Activated T-helper 2 cell treated with anti-CD3 and anti-CD28 coated beads, Interferon-gamma antibody, Interleukin-2, Interleukin-4, amounts not matched to agents 10 μg/mL and 5 μg/mL and 100 μg/mL, durations not matched to agents 14 hours and 24 hours and 36 hours (primary cell): ENCODE measurements at places on chromosomes 3 and 15. TPM values are rescaled to one million over a fixed set of nuclear protein-coding genes. Genes with fewer than 3 reads are reported as not detected.

The SLC15A2 gene
- total RNA-seq = 3.5 and 3.9 TPM in 2 replicates

The ARIH2 gene
- 156 and 163 TPM in 2 replicates for total RNA-seq

The EOMES gene
- 5.2 and 5.6 TPM in 2 replicates for total RNA-seq

The CISH gene
- total RNA-seq = 351 and 355 TPM in 2 replicates

The BBX gene
- 35.8 and 39.8 TPM in 2 replicates for total RNA-seq

The RBP2 gene
- total RNA-seq = not detected in 2 replicates

The ARMC8 gene
- 39.8 and 40.6 TPM in 2 replicates for total RNA-seq

The CD86 gene
- total RNA-seq = 4.8 and 6.8 TPM in 2 replicates

GRCh38 chr3:153289334-153289808 is 127.3 kb downstream of the RAP2B start:
- no peak overlapping the region for H3K4me3 ChIP-seq
- no peak overlapping the region for H3K27ac ChIP-seq
- H3K36me3 ChIP-seq = no peaks in the 10 kb centered on the region
- no peak for DNase-seq
- H3K4me1 ChIP-seq = peaks cover 29% of the 10 kb centered on the region
- no peaks in the 10 kb centered on the region for H3K27me3 ChIP-seq

DNA sequence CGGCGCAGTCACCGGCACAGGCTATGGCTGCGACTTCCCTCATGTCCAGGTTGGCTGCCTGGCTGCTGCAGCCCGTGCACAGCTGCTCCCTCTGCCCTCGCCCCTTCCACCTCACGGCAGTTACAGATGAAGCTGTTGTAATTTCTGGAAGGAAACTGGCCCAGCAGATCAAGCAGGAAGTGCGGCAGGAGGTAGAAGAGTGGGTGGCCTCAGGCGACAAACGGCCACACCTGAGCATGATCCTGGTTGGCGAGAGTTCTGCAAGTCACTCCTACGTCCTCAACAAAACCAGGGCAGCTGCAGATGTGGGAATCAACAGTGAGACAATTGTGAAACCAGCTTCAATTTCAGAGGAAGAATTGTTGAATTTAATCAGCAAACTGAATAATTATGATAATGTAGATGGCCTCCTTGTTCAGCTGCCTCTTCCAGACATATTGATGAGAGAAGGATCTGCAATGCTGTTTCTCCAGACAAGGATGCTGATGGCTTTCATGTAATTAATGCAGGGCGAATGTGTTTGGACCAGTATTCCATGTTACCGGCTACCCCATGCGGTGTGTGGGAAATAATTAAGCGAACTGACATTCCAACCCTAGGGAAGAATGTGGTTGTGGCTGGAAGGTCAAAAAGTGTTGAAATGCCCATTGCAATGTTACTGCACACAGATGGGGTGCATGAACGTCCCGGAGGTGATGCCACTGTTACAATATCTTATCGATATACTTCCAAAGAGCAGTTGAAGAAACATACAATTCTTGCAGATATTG is 13.2 kb upstream of the GNB4 start:
- DNase-seq = peak; percentile 10
- peaks cover 6% of the 10 kb centered on the region for H3K27me3 ChIP-seq
- peaks cover 17% of the 10 kb centered on the region for H3K4me1 ChIP-seq
- H3K4me3 ChIP-seq = no peak overlapping the region

DNA sequence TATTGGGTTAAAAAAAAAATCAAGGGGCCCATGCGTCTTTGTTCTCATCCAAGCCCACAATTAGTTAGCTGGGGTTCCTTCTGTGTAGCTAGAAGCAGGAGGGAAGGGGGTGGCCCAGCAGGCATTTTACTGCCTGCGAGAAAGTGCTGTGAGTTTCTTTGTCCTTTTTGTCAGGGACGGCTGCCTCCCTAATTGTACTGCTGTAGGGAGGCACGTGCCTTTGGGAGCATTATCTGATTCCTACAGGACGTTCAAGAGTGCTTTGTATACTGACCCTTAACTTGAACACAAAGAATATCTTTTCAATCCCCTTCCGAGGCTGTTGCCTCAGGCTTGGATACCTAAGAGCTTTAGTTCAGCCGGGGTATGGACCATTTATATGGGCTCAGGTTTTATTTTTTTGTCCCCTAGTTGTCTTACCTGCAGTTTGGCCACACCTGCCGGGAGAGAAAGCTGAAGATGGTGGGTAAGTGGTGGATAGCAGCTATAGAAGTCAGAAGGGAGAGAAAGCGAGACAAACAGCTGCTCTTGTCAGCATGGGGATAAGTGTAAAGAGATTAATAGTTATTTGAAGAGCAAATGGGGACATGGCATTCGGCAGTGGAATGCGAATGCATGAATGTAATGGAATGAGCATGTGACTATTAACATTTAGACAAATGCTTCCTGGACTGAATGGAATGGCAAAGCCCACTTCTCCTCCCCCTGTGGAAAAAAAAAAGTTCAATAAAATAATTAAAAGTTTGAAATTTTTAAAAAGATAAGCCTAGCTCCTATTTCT is 175.2 kb downstream of the TP63 start:
- peaks cover 4% of the 10 kb centered on the region for H3K27me3 ChIP-seq
- no peaks in the 10 kb centered on the region for H3K36me3 ChIP-seq

DNA sequence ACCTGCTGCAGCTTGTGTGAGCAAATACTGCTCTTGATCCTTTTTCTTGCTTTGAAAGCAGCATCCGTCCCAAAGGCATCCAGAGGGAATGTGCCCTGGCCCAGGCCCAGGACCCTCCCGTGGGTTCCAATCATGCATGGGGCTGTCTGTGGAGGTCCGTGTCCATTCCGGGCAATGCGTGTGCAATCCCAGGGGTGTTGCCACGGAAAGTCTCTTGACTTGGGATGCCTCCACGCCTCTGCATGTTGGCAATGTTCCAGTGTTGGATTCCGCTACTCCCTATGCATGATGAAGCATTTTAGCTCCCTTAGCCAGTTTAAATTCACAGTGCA is 105.7 kb downstream of the SNRPN start:
- H3K36me3 ChIP-seq = peaks cover 93% of the 10 kb centered on the region
- no peaks in the 10 kb centered on the region for H3K27me3 ChIP-seq
- no peak overlapping the region for H3K27ac ChIP-seq
- no peaks in the 10 kb centered on the region for H3K4me1 ChIP-seq
- no peak overlapping the region for H3K4me3 ChIP-seq

- H3K27ac ChIP-seq = no peak overlapping the region
- DNase-seq = no peak
- H3K27me3 ChIP-seq = no peaks in the 10 kb centered on the region
- peaks cover 3% of the 10 kb centered on the region for H3K4me1 ChIP-seq
These were observed 104.3 kb upstream of the ABHD17C start for GRCh38 chr15:80590761-80591355.

DNA sequence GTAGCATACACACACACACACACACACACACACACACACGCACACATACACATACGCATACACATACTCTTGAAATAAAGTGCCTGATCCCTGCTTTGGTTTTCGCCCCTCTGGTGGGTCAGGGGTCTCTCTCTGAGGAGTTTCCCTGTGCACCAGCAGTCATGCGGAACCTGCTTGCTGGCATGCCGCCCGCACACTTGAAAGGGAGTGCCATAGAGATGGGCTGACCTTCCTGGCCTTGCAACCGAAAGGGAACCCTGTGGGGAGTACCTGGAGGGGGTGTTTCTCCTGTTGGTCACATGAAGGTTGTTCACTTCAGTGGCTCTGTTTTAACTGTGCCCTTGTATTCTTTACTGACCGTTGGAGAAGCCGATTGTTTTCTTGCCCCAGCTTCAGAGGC is 752.3 kb downstream of the NR2F2 start:
- no peak overlapping the region for H3K4me3 ChIP-seq
- no peaks in the 10 kb centered on the region for H3K36me3 ChIP-seq
- H3K4me1 ChIP-seq = no peaks in the 10 kb centered on the region
- no peak overlapping the region for H3K27ac ChIP-seq

GRCh38 chr3:195907684-195907933 is 742 bp downstream of the TNK2 start:
- peak overlapping the region; percentile 97 for H3K27ac ChIP-seq
- H3K36me3 ChIP-seq = peaks cover 37% of the 10 kb centered on the region
- no peaks in the 10 kb centered on the region for H3K27me3 ChIP-seq

DNA sequence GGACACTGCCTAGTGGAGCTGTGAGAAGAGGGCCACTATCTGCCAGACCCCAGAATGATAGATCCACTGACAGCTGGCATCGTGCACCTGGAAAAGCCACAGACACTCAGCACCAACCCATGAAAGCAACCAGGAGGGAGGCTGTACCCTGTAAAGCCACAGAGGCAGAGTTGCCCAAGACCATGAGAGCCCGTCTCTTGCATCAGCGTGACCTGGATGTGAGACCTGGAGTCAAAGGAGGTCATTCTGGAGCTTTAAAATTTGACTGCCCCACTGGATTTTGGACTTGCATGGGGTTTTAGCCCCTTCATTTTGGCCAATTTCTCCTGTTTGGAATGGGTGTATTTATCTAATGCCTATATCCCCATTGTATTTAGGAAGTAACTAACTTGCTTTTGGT is 83.5 kb upstream of the P3H2 start:
- no peak for DNase-seq
- no peak overlapping the region for H3K27ac ChIP-seq
- peaks cover 11% of the 10 kb centered on the region for H3K4me1 ChIP-seq
- no peaks in the 10 kb centered on the region for H3K36me3 ChIP-seq
- H3K27me3 ChIP-seq = peaks cover 8% of the 10 kb centered on the region

GRCh38 chr3:129661766-129662165 is 55.3 kb upstream of the PLXND1 start:
- H3K36me3 ChIP-seq = no peaks in the 10 kb centered on the region
- no peak overlapping the region for H3K27ac ChIP-seq
- peaks cover 18% of the 10 kb centered on the region for H3K4me1 ChIP-seq
- DNase-seq = no peak

DNA sequence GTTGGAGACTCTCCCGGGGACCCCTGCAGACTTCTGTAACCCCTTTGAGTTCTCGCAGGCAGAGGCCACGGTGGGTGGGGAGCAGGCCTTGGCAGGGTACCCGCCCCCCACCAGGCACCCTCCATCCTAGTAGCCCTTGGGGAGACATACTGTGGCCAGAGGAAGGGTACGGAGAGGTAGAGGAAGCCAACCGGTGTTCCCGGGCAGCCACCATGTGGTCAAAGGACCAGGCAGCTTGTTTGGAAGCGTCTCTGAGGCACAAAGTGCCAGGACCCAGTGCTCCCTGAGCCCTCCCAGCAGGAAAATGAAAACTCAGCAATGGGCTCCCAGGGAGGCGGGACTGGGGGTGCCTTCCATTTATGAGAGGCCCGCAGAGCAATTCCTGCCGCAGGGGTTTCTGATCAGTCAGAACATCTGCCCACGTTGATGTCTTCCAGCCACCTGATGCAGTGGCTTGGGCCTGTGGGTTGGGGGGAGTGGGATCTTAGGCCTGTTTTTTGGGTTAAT is 53.0 kb upstream of the CGNL1 start:
- H3K4me3 ChIP-seq = no peak overlapping the region
- H3K4me1 ChIP-seq = peaks cover 4% of the 10 kb centered on the region
- no peaks in the 10 kb centered on the region for H3K36me3 ChIP-seq
- no peaks in the 10 kb centered on the region for H3K27me3 ChIP-seq
- no peak overlapping the region for H3K27ac ChIP-seq

GRCh38 chr3:69326855-69327300 is 59.0 kb downstream of the FRMD4B start:
- H3K4me1 ChIP-seq = peaks cover 49% of the 10 kb centered on the region
- H3K27ac ChIP-seq = peak overlapping the region; percentile 92
- no peaks in the 10 kb centered on the region for H3K27me3 ChIP-seq
- DNase-seq = peak; percentile 58

GRCh38 chr3:38264353-38264771 is 1.2 kb upstream of the SLC22A13 start:
- H3K27me3 ChIP-seq = no peaks in the 10 kb centered on the region
- H3K27ac ChIP-seq = no peak overlapping the region
- H3K4me3 ChIP-seq = no peak overlapping the region
- DNase-seq = no peak

DNA sequence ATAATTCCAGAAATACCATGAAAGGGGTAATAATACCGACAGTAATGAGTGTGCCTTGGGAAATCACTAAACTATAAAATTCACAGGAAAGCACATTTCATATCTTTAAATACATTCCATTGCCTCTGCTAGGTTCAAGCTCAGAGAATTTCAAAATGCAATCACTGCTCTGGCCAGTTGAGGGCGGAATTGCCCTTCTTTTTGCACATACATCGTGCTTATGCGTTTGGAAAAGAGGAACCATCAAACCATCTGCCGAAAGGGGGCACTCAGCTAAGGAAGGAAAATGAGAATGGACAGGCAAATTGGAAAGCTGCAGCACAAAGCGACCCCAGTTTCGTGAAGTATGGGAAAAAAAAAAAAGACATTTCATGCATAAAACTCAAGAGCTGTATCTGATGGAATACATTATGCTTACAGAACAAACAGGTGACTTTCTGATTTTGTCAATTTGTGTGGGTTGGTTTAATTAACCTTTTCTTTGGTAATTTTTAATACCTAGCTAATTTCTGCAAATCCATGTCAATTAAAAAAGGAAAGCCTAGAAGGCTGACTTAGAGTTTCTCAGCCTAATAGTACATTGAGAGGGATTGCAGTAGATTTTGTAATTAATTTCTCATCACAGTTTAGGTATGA is 61.4 kb downstream of the TUSC7 start:
- no peaks in the 10 kb centered on the region for H3K4me1 ChIP-seq
- no peak overlapping the region for H3K27ac ChIP-seq
- H3K27me3 ChIP-seq = no peaks in the 10 kb centered on the region
- no peak overlapping the region for H3K4me3 ChIP-seq

DNA sequence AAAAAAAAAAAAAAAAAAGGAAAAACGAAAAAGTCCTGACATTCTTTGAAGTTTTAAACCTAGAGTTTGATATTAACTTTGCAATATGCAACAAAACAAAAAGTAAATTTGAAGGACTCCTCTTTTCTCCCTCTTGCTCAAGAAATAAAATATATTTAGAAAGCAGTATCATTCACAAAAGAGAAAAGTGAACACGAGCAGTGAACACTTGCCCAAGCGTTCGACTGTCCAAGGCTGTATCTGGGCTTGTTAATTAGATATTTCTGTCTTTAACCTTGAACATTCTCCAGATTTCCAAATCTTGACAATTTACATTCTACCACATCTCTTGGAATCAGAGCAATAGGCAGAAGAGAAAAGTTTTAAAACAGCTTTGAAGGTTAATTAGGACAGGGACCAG is 357.7 kb downstream of the TIGIT start:
- no peaks in the 10 kb centered on the region for H3K36me3 ChIP-seq
- H3K4me1 ChIP-seq = no peaks in the 10 kb centered on the region
- H3K27me3 ChIP-seq = no peaks in the 10 kb centered on the region
- no peak overlapping the region for H3K4me3 ChIP-seq
- DNase-seq = no peak

- DNase-seq = no peak
- H3K27me3 ChIP-seq = peaks cover 9% of the 10 kb centered on the region
- H3K4me3 ChIP-seq = no peak overlapping the region
- H3K4me1 ChIP-seq = peaks cover 2% of the 10 kb centered on the region
- H3K27ac ChIP-seq = no peak overlapping the region
These were observed 13.4 kb upstream of the BRPF1 start for GRCh38 chr3:9718118-9718517.

- no peak for DNase-seq
- no peak overlapping the region for H3K27ac ChIP-seq
- H3K4me1 ChIP-seq = no peaks in the 10 kb centered on the region
These were observed 19.6 kb downstream of the NR2F2 start for GRCh38 chr15:96349857-96350720.
